ENCODE measurements at places on chromosomes 13 and 19. TPM values are rescaled to one million over a fixed set of nuclear protein-coding genes. Genes with fewer than 3 reads are reported as not detected.

ANGPTL4 gene
- total RNA-seq, result 5.3 TPM

IL17D gene
- total RNA-seq, result 11.8 TPM

QPCTL gene
- total RNA-seq, result 9.4 TPM

ZNF714 gene
- total RNA-seq, result 11.8 TPM

PDE4A gene
- 4.3 TPM for total RNA-seq

SIGLEC5 gene
- not detected for total RNA-seq

LRRC4B gene
- total RNA-seq, result 35.9 TPM

RYR1 gene
- 1.4 TPM for total RNA-seq

- DNase-seq, result peak; percentile 13
These were observed 671.6 kb downstream of the PCDH9 start for GRCh38 chr13:66558506-66558905.

- DNase-seq, result peak; percentile 66
These were observed 1.2 kb downstream of the KLF2 start for GRCh38 chr19:16325641-16326400.

DNA sequence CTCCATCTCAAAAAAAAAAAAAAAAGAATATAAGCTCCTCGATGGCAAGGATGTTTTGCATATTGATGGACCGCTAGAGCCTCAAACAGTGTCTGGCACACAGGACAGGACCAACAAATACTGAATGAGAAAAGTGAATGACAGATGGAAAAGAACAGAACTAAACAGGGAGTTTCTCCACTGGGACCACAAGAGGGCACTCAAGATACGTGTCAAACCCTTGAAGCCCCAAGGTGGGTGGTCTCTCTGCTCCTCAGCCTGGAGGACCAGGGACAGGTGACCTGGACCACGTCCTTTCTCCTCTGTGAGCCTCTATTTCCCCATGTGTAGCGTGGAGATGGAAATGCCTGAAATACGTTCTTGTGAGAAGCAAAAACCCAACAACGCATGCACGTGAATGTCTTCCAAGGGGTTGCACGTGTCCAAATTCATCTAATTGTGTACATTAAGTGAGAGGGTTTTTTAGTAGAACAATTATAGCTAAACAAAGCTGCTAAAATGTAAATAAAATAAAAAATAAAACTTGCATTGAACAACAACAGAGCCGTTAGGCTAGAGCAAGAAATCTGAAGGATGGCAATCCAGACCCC is 5.7 kb upstream of the CDC42EP5 start:
- peak; percentile 50 for DNase-seq

DNA sequence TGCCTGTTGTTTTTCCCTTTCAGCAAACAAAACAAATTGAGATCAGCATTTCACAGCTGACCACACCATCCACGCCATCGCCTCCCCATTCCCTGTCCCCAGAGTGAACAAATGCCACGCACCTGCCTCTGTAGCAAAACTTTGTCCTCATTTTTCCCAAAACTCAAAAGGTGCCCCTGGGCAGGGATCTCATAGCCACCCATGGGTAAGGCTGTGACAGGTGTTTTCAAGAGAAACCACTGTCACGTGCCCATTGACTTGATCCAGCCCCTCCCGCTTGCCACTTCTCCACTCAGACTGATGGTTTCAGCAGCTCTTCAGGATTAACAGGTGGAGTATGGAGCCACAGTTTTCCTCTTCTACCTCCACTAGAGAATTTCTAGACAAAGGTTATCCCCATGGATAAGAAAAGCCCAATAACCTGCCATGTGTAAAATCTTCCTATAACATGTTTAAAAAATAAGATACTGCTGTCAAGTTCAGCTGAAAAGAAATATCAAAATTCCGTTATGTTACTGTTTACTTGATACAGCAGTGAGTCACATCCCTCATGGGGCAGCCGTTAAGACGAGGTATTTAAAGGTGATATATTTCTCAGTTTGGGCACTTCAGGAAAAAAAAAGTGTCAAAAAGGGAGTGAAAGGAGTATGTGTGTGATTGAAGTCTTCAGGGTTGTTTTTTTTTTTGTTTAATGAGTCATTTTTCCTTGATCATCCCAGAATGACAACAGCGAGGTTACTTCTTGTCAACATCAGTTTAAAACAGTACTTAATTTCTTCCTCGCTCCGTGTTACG is 63.5 kb upstream of the GPR183 start:
- no peak for DNase-seq

DNA sequence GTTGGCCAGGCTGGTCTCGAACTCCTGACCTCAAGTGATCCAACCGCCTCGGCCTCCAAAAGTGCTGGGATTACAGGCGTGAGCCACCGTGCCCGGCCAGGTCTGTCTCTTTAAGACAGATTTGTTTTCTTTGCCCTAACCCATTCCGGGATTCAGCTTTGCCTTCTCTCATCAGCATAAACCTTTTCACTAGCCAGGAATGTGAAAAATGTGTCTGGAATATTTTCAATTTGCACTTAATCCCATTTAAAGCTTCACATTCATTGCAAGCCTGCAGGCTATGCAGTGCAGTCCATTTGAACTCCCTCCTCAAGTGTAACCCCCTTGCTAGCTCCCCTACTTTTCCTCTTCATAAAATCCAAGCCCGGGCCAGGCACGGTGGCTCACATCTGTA is 880 bp upstream of the TMEM160 start:
- DNase-seq, result peak; percentile 82

DNA sequence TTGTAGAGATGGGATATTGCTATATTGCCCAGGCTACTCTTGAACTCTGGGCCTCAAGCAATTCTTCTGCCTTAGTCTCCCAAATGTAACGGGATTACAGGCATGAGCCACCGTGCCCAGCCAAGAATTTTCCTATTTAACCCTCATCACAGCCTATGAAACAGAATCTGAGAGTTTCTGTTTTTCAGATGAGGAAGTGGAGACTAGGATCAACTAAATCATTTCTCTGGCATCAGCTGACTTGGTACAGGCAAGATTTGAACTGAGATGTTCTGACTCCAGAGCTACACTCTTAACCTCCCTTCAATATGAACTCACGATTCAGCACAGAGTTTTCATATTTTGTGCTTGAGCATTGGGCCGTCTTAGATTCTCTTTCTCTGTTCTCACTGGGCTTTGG is 8.1 kb downstream of the ZNF460 start:
- DNase-seq, result no peak

DNA sequence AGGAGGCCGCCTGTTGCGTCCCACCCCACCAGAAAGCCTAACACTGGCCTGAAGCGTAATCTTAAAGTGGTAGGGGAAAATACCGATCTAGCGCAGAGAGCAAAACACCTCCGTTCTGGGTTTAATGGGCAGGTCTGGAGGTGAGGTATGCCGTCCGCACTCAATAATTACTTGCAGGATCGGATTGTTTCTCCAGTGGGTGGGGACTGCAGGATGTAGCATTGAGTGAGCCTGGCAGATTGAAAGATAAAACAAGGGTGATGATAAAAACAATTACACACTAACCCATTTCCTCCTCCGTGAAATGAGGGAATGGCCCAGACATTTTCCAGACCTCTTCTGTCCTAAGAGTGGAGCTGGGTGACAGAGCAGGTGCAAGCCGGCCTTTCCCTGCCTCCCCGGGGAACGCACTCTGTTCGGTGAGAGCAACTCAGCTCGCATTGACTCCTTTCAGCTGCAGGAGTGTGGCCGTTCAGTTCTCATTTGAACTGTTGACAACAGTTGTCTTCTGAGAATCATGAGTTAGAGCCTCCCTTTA is 110.2 kb upstream of the DOCK9 start:
- no peak for DNase-seq

DNA sequence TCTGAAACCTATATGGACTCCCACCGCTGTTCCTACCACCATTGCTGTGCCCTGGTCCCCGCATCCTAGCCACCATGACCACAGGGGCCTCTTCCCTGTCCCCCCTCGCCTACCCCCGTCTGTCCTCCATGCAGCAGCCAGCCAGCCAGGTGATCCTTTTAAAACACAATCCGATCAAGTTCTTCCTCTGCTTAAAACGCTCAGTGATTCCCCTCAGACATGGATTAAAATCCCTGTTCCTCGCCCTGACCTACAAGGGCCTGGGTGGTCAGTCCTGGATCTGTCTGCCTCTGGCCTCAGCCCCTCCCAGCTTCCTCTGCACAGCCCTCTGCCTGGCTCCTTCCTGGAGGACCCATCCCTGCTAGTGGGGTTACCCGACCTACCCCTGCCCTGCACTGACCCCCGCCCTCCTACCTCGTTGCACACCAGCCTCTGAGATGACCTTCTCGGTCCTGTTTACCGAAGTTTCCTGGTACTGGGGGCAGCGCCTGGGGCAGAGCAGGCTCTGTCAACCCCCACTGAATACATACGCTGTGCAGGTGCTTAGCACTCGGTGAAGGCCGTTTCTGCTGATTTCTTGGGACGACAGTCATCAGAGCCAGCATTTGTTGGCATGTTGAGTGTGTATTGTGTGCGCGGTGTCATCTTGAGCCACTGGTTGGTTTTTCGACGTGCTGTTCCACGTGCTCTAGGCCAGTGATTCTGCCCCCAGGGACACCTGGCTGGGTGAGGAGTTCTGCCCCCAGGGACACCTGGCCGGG is 14.7 kb upstream of the LENG8 start:
- DNase-seq, result no peak

GRCh38 chr13:36788276-36788675 is 30.7 kb upstream of the RFXAP start:
- DNase-seq, result no peak

DNA sequence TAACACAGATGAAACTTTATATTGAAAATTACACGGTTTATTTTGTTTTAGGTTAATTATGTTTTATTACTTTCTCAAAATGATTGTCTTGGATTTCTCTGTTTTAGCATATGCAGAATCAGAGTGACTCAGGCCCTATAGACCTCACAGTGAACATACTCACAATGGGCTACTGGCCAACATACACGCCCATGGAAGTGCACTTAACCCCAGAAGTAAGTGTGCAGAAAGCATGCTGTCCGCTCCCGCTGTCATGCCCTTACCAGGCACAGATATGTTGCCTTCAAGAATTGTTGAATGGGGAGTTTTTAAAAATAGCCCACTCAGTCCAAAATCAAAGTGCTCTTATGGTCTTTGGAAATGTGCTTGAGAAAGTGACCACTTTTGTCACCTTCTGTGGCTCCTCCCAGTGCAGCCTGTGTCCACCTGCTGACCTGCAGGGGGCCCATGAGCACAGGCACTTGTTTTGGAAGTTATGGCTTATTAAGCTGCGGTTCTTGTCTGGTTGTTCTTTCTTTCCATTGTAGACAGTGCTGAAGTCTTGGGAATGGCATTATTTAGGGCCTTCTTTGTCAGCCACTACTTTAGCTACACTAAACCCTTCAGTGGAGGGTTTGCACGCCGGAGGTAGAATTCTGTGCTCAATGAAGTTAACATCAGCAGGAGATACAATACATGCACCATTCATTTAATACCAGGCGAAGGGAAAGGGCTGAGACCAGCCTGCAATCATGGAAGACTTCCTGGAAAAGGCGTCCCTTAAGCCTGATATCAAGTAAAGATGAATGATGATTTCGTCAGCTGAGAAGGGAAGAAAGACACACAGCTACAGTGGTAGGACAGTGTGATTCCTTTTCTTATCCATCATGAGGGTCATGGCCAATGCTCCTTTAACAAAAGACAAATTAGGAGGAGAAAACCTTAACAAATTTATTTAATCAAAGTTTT is 36.7 kb downstream of the CUL4A start:
- DNase-seq, result no peak

- DNase-seq, result peak; percentile 24
These were observed 72.0 kb downstream of the TEX29 start for GRCh38 chr13:111392486-111392885.

GRCh38 chr13:41552031-41552430 is 94.7 kb downstream of the RGCC start:
- DNase-seq, result no peak

- no peak for DNase-seq
These were observed 729 bp upstream of the ARID3A start for GRCh38 chr19:925087-925525.

DNA sequence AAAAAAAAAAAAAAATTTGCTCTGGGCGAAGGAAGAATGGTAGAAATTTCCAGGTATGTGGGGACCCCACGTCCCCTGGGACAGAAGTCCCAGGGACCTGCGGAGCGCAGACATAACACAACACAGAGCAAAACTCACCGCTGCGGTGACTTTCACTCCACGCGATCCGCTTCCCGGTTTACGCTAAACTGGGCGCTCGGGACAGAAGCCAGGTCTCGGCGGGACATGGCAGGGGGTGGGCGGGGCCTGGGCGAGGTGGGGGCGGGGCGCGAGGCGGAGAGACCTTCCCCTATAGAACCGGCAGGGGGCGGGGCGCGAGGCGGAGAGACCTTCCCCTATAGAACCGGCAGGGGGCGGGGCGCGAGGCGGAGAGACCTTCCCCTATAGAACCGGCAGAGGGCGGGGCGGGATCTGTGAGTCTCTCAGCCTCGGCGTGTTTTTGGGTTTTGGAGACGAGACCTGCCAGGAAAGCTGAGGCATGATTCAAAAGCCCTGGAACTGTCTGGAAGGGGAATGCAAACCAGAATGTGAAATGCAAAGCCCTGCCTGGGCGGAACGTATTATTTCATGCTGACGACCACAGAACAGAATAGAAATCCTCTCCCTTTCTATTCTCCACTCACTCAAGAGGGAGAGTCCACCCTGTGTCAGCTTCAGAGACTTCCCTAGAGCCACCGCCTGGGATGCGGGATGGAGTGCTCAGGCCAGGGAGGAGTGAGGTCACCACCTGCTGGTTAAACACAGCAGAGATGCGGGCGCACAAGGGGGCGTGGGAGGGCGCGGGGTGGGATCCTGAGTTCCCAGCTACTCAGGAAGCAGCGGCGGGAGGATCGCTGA is 20.2 kb upstream of the ERVV-1 start:
- peak; percentile 88 for DNase-seq

- no peak for DNase-seq
These were observed 10.7 kb downstream of the RFX2 start for GRCh38 chr19:6099599-6099998.

DNA sequence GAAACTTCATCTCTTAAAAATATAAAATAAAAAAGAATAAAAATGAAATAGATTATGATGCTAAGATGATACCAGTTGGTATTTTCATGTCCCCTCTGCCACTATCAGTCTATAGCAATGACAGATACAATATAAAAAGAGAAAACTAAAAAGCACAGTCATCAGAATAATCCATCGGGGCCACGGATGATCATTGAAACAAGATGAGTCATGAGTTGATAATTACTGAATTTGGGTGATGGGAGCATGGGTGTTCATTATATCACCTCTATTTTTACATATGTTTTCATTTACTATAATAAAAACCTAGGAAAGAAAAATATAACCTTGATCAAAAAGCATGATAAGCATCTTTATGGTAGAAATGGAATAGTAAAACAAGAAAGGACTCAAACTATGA is 41.1 kb downstream of the PIBF1 start:
- DNase-seq, result no peak

DNA sequence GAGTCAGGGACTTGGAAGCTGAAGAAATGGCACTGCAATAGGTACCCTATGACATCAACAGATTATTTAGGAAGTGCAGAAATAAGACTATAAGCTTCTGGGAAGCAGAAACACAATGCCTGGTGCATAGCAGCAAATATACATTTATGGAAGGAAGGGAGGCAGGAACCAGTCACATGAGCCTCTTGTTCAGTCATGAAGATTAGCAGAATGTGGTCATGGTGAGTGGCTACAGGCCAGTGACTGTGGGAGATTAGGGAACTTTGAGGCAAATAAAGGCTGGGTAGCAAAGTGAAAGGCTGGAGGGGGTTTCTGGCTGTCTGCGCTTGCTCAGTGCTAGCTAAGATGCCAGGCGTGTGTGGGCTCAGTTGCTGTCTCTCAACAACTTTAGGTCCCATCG is 96.3 kb downstream of the EPSTI1 start:
- DNase-seq, result no peak

- no peak for DNase-seq
These were observed 123.7 kb downstream of the CACNA1A start for GRCh38 chr19:13382633-13382938.

- DNase-seq, result no peak
These were observed 21.9 kb downstream of the IGFL1 start for GRCh38 chr19:46251416-46251815.

GRCh38 chr13:43880214-43880855 is 631 bp downstream of the LACC1 start:
- no peak for DNase-seq
